ENCODE measurements at places on chromosomes 2 and 18.

GRCh38 chr18:24212939-24213338 is 74.1 kb downstream of the CABYR start:
- DNase-seq, result no peak
- H3K36me3 ChIP-seq, result peaks cover 2% of the 10 kb centered on the region
- H3K27me3 ChIP-seq, result no peaks in the 10 kb centered on the region

- H3K27me3 ChIP-seq, result no peaks in the 10 kb centered on the region
- H3K4me1 ChIP-seq, result no peaks in the 10 kb centered on the region
- DNase-seq, result no peak
- no peak overlapping the region for H3K27ac ChIP-seq
Observed at GRCh38 chr2:40606862-40607261, 155.0 kb upstream of the SLC8A1 start.

DNA sequence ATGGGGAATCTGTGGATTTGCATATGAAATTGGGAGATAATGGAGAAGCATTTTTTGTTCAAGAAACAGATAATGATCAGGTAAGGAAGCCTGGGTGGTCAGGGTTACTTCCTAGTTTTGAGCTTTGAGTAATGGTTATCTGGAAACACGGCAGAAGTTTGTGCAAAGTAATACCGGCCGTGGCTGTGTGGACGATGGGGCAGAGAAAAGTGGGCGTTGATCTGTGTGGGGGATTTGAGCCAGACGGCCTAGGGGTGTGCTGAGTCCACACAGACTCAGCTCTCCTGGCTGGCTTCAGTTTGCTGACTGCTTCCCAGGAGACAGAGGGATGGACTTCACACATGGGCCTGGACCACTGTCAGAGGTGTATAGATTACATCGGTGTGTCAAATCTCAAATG is 21.3 kb downstream of the LPIN1 start:
- H3K4me1 ChIP-seq, result peaks cover 13% of the 10 kb centered on the region
- DNase-seq, result no peak
- no peak overlapping the region for H3K4me3 ChIP-seq
- H3K27ac ChIP-seq, result no peak overlapping the region

DNA sequence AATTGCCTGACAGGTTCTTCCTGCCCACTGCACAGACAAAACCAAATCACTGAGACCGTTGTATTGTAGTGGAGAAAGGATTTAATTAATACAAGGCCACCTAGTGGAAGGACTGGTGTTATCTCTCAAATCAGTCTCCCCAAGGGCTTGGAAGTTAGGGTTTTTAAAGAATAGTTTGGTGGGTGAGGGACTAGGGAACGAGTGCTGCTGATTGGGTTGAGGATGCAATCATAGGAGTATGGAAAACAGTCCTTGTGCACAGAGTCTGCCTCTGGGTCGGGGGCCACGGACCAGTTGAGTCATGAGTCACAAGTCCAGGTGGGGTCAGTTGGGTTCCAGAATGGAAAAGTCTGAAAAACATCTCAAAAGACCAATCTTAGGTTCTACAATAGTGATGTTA is 89.1 kb downstream of the B3GNT2 start:
- H3K36me3 ChIP-seq, result no peaks in the 10 kb centered on the region
- no peak for DNase-seq
- H3K4me1 ChIP-seq, result peaks cover 30% of the 10 kb centered on the region
- H3K27me3 ChIP-seq, result no peaks in the 10 kb centered on the region

DNA sequence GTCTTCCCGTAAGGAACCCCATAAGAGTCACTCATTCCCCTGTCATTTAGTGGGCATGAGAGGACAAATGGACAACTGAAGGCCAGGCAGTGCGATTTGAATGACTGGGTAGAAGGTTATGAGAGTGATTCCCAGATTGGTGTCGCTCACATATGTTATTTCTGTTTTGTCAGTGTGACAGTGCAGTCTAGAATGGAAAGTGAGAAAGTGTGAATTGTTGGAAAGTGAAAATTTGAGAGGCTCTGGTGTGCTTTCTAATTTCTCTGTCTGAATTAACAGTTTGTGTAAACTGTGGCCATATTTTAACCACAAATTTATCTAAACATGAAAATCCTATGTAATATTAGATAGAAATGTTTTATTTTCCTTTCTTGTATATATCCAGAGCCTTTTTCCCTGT is 49.1 kb downstream of the ASXL3 start:
- H3K36me3 ChIP-seq, result no peaks in the 10 kb centered on the region
- H3K27ac ChIP-seq, result no peak overlapping the region
- H3K4me3 ChIP-seq, result no peak overlapping the region

- H3K36me3 ChIP-seq, result no peaks in the 10 kb centered on the region
- no peak overlapping the region for H3K27ac ChIP-seq
- no peak for DNase-seq
Observed at GRCh38 chr2:145321344-145321743, 801.4 kb upstream of the ZEB2 start.

- H3K36me3 ChIP-seq, result peaks cover 2% of the 10 kb centered on the region
- DNase-seq, result no peak
- H3K27me3 ChIP-seq, result no peaks in the 10 kb centered on the region
- H3K27ac ChIP-seq, result no peak overlapping the region
- no peak overlapping the region for H3K4me3 ChIP-seq
Observed at GRCh38 chr2:39232141-39232540, 11.6 kb downstream of the CDKL4 start.

DNA sequence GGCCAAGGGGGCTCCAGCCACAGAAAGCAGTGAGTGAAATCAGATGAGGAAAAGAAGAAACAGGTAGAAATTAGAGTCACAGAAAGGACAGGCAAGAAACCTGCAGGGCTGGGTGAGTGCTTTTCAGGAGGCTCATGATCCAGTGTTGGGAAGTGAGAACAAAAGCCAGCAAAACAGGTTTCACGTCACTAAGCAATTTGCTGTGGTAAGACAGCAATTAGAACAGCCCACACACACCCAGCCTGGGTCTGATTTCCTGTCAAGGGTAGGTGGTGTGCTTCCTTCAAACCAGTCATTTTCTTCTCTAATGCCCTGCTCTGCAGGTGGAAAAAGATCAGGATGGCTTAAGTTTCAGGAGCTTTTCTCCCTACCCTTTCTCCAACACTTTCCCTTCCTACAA is 52.9 kb upstream of the XDH start:
- DNase-seq, result no peak
- H3K36me3 ChIP-seq, result no peaks in the 10 kb centered on the region
- no peak overlapping the region for H3K27ac ChIP-seq
- no peak overlapping the region for H3K4me3 ChIP-seq
- H3K4me1 ChIP-seq, result no peaks in the 10 kb centered on the region

GRCh38 chr18:8688216-8688800 is 17.0 kb upstream of the MTCL1 start:
- H3K4me1 ChIP-seq, result no peaks in the 10 kb centered on the region
- H3K4me3 ChIP-seq, result no peak overlapping the region
- H3K27ac ChIP-seq, result no peak overlapping the region
- no peaks in the 10 kb centered on the region for H3K36me3 ChIP-seq
- no peak for DNase-seq
- H3K27me3 ChIP-seq, result no peaks in the 10 kb centered on the region

GRCh38 chr18:40407909-40408308 is 1547.1 kb upstream of the PIK3C3 start:
- H3K27me3 ChIP-seq, result no peaks in the 10 kb centered on the region
- no peaks in the 10 kb centered on the region for H3K4me1 ChIP-seq

- H3K36me3 ChIP-seq, result no peaks in the 10 kb centered on the region
- H3K27ac ChIP-seq, result no peak overlapping the region
- no peak for DNase-seq
- H3K27me3 ChIP-seq, result no peaks in the 10 kb centered on the region
- no peaks in the 10 kb centered on the region for H3K4me1 ChIP-seq
Observed at GRCh38 chr2:4862031-4862430, 830.2 kb upstream of the SOX11 start.

DNA sequence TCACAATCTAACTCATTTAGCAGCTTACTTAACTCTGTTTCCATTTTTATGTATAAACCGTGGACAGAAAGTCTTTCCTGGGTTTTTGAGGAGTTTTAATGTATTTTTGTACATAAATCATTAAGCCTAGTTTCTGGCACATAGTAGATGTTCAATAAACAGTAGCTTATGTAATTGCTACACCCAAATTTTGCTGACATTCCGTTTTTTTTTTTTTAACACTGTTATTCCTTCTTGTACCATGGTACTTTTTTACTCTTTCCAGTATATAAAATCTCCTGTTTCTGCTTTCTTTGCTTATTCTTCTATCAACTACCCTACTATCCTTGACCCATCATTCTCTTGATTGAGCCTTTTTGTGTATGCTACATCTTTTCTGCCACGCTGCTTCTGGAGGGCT is 1151.3 kb upstream of the CRIM1 start:
- H3K4me3 ChIP-seq, result no peak overlapping the region
- H3K27me3 ChIP-seq, result no peaks in the 10 kb centered on the region
- no peaks in the 10 kb centered on the region for H3K36me3 ChIP-seq
- no peak for DNase-seq
- H3K4me1 ChIP-seq, result no peaks in the 10 kb centered on the region

DNA sequence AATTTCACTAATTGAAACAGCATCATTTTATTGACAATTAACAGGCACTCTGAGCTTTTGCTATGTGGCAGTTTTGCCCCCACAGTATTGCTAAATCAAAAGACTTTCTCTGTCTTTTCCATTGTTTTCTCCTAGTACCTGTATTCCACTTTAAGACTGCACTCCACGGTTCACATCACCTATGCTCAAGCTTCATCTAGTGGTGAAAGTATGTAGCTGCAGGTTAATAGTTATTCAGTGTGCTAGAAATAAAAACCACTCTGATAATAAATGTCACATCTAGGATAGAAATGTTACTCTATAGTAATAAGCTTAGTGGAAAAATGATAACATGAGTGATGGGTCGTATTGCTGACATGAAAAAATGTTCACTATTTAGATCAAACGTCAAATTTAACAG is 24.6 kb downstream of the ARL6IP6 start:
- H3K4me3 ChIP-seq, result no peak overlapping the region
- H3K36me3 ChIP-seq, result peaks cover 11% of the 10 kb centered on the region
- H3K27ac ChIP-seq, result no peak overlapping the region
- H3K27me3 ChIP-seq, result no peaks in the 10 kb centered on the region
- H3K4me1 ChIP-seq, result no peaks in the 10 kb centered on the region
- no peak for DNase-seq

GRCh38 chr2:150174056-150174805 is 313.2 kb downstream of the RND3 start:
- no peak for DNase-seq
- H3K27me3 ChIP-seq, result no peaks in the 10 kb centered on the region
- H3K27ac ChIP-seq, result no peak overlapping the region
- no peaks in the 10 kb centered on the region for H3K4me1 ChIP-seq

GRCh38 chr18:267380-267687 is 513 bp downstream of the THOC1 start:
- peaks cover 48% of the 10 kb centered on the region for H3K4me1 ChIP-seq
- DNase-seq, result no peak

GRCh38 chr2:10617241-10617640 is 72.5 kb downstream of the NOL10 start:
- no peak overlapping the region for H3K4me3 ChIP-seq
- no peak overlapping the region for H3K27ac ChIP-seq
- no peaks in the 10 kb centered on the region for H3K27me3 ChIP-seq
- H3K4me1 ChIP-seq, result peaks cover 25% of the 10 kb centered on the region
- no peak for DNase-seq
- peaks cover 13% of the 10 kb centered on the region for H3K36me3 ChIP-seq

GRCh38 chr2:72181616-72182015 is 34.0 kb upstream of the CYP26B1 start:
- H3K27ac ChIP-seq, result no peak overlapping the region
- H3K4me3 ChIP-seq, result no peak overlapping the region
- H3K27me3 ChIP-seq, result no peaks in the 10 kb centered on the region
- DNase-seq, result no peak
- H3K4me1 ChIP-seq, result no peaks in the 10 kb centered on the region

DNA sequence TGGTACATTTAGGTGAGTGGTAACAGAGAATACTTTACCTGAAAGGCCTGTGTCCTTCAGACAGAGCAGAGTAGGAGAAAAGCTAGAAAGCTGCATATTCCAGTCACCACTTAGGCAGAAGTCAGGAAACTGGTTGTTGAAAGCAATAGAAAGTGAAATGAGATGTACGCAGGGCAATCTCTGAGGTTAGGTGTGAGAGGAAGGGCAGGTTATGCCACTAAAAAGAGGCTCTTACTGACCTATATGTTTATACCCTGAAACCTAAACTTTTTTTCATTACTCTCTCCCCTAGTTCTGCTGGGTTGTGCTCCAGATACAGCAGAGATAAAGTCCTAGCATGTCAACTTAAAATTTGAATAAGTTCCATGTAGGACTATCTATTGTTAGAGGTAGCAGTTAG is 93.5 kb downstream of the COX7A2L start:
- no peaks in the 10 kb centered on the region for H3K27me3 ChIP-seq
- H3K4me3 ChIP-seq, result no peak overlapping the region
- peaks cover 18% of the 10 kb centered on the region for H3K4me1 ChIP-seq
- peak overlapping the region; percentile 6 for H3K27ac ChIP-seq
- DNase-seq, result no peak

- no peak overlapping the region for H3K27ac ChIP-seq
- no peaks in the 10 kb centered on the region for H3K36me3 ChIP-seq
- H3K27me3 ChIP-seq, result no peaks in the 10 kb centered on the region
- DNase-seq, result no peak
- H3K4me3 ChIP-seq, result no peak overlapping the region
Observed at GRCh38 chr2:202005272-202005887, 28.3 kb upstream of the FZD7 start.

- no peaks in the 10 kb centered on the region for H3K4me1 ChIP-seq
- H3K36me3 ChIP-seq, result no peaks in the 10 kb centered on the region
- no peak for DNase-seq
- H3K4me3 ChIP-seq, result no peak overlapping the region
- peaks cover 2% of the 10 kb centered on the region for H3K27me3 ChIP-seq
Observed at GRCh38 chr2:65658881-65659280, 226.5 kb upstream of the SPRED2 start.

DNA sequence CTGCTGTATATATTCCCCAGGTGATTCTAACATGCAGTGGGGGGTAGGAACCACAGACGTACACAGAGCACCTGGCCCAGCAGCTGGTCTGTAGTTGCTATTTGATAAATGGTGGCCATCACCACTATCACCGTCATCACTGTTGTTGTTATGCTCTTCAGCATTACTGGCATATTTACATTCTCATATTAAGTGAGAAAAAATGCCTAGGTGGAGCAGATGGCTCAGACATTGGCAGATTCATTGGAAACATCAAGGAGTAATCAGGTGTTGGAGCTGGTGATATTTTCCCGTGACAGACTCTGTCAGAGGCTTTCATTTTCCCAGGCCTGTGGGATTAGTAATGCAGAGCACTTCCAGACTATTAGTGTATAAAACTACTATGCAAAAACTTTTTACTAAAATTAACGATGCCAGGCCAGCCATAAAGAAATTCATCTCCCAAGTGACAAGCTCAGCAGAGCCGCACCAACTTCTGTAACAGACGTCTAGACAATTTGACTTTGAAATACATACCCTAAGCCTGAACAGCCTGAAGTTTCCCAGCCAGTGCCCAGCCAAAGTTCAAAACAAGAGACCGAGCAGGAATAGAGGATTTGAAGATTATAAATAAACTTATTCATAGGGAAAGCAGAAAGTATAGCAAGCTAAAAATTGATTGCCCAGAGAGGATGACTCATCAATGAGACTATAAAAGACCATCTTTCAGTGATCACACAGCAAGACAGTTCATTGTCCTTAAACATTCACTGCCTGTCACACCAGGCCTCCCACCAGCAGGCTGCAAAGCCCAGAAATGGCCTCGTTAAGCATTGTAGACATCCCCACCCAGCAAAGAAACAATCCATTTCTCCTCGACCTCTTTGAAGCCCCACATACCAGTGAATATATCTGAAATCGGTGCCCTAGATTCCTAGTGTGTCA is 247.4 kb upstream of the CHAC2 start:
- no peak for DNase-seq
- H3K36me3 ChIP-seq, result no peaks in the 10 kb centered on the region
- no peak overlapping the region for H3K4me3 ChIP-seq
- H3K4me1 ChIP-seq, result no peaks in the 10 kb centered on the region
- H3K27me3 ChIP-seq, result peaks cover 2% of the 10 kb centered on the region
- H3K27ac ChIP-seq, result no peak overlapping the region
